ENCODE measurements at places on chromosomes 7 and 10.

GRCh38 chr7:107563081-107563774 is 492 bp downstream of the COG5 start:
- peak overlapping the region; percentile 48 for H3K4me3 ChIP-seq
- no peaks in the 10 kb centered on the region for H3K27me3 ChIP-seq
- DNase-seq = no peak
- H3K27ac ChIP-seq = peak overlapping the region; percentile 92
- H3K4me1 ChIP-seq = peaks cover 55% of the 10 kb centered on the region
- peaks cover 10% of the 10 kb centered on the region for H3K36me3 ChIP-seq

- no peaks in the 10 kb centered on the region for H3K27me3 ChIP-seq
- no peak for DNase-seq
- peaks cover 77% of the 10 kb centered on the region for H3K4me1 ChIP-seq
- H3K4me3 ChIP-seq = no peak overlapping the region
- H3K27ac ChIP-seq = peak overlapping the region; percentile 92
- no peaks in the 10 kb centered on the region for H3K36me3 ChIP-seq
Measured at GRCh38 chr7:50270531-50271018, 33.9 kb upstream of the IKZF1 start.

GRCh38 chr10:30434273-30435072 is 489 bp downstream of the MAP3K8 start:
- H3K27me3 ChIP-seq = peaks cover 28% of the 10 kb centered on the region
- DNase-seq = peak; percentile 66
- no peaks in the 10 kb centered on the region for H3K36me3 ChIP-seq
- H3K4me1 ChIP-seq = peaks cover 57% of the 10 kb centered on the region
- H3K27ac ChIP-seq = peak overlapping the region; percentile 37
- peak overlapping the region; percentile 32 for H3K4me3 ChIP-seq

GRCh38 chr10:122375679-122376160 is 1.2 kb downstream of the PLEKHA1 start:
- peak overlapping the region; percentile 81 for H3K27ac ChIP-seq
- DNase-seq = no peak
- H3K36me3 ChIP-seq = no peaks in the 10 kb centered on the region
- peaks cover 51% of the 10 kb centered on the region for H3K4me1 ChIP-seq

GRCh38 chr10:121751191-121751760 is 153.0 kb upstream of the FGFR2 start:
- no peak overlapping the region for H3K27ac ChIP-seq
- no peaks in the 10 kb centered on the region for H3K4me1 ChIP-seq
- H3K4me3 ChIP-seq = no peak overlapping the region
- H3K36me3 ChIP-seq = peaks cover 6% of the 10 kb centered on the region

GRCh38 chr7:38545977-38546376 is 85.2 kb downstream of the AMPH start:
- no peak overlapping the region for H3K4me3 ChIP-seq
- no peaks in the 10 kb centered on the region for H3K36me3 ChIP-seq
- H3K4me1 ChIP-seq = no peaks in the 10 kb centered on the region

DNA sequence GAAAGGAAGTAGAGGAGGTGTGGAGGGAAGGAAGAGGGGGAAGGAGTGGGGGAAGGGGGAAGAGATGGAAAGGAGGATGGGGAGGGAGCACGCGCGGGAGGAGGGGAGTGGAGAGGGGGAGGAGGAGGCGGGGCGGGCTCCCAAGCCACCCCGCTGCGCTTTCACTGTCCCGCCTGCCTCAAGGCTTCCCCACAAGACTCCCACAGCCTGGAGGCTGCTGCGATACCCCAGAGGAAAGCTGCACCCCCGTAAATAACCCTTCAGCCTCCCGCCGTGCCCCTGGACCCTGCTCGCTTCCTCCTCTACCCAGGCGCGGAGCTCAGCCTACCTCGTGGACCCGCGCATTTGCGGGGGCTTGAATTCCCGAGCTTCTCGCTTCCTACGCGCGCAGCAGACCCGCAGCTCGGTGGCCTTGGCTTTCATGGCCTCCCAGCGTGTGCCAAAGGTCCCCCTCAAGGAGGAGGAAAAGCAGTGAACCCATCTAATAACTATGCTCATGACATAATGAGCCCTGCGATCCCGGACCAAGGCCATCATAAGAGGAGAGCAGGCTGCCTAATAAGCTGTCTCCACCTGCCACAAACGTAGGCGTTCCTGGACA is at the start of gene C10orf67:
TSS of gene C10orf67 (minus strand) at position 557 of the 601 bp plus-strand sequence. CDS start at position 534, 23 bp downstream.
- no peak for DNase-seq
- no peaks in the 10 kb centered on the region for H3K36me3 ChIP-seq
- H3K4me1 ChIP-seq = peaks cover 13% of the 10 kb centered on the region
- no peaks in the 10 kb centered on the region for H3K27me3 ChIP-seq

GRCh38 chr7:158863611-158864506 is 7.5 kb downstream of the DYNC2I1 start:
- peaks cover 7% of the 10 kb centered on the region for H3K36me3 ChIP-seq
- DNase-seq = peak; percentile 66
- H3K27me3 ChIP-seq = no peaks in the 10 kb centered on the region
- H3K4me3 ChIP-seq = no peak overlapping the region

DNA sequence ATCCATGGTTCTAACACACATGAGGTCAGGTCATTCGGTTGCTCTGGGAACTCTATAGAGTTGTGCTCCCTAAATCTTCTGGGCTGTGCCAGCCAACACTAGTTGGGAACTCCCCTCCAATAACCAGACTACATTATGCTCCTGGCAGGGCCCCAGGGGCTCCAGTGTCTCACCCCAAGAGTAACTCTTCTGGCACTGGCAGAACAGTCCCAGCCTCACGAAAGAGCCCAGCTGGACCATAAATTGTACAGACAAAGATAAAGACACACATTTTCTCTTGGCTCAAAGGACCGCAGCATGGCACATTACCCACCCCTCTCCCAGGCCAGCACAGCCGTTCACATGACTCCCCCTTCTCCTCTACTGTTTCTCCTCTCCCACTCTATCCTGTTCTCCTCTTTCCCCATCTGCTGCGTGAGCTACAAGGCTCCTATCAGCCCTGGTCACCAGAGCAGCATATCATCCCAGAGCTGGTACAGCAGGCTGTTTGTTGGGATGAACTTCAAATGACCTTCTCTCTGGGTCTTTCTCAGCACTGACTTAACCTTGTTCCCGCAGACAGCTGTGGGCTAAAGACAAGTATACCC is 230.6 kb downstream of the PLXNA4 start:
- no peak overlapping the region for H3K4me3 ChIP-seq
- H3K27ac ChIP-seq = no peak overlapping the region
- no peaks in the 10 kb centered on the region for H3K4me1 ChIP-seq
- no peaks in the 10 kb centered on the region for H3K36me3 ChIP-seq

- H3K4me1 ChIP-seq = peaks cover 3% of the 10 kb centered on the region
- H3K36me3 ChIP-seq = no peaks in the 10 kb centered on the region
- DNase-seq = no peak
- peaks cover 9% of the 10 kb centered on the region for H3K27me3 ChIP-seq
Measured at GRCh38 chr10:46524472-46525176, 31.8 kb downstream of the GPRIN2 start.

DNA sequence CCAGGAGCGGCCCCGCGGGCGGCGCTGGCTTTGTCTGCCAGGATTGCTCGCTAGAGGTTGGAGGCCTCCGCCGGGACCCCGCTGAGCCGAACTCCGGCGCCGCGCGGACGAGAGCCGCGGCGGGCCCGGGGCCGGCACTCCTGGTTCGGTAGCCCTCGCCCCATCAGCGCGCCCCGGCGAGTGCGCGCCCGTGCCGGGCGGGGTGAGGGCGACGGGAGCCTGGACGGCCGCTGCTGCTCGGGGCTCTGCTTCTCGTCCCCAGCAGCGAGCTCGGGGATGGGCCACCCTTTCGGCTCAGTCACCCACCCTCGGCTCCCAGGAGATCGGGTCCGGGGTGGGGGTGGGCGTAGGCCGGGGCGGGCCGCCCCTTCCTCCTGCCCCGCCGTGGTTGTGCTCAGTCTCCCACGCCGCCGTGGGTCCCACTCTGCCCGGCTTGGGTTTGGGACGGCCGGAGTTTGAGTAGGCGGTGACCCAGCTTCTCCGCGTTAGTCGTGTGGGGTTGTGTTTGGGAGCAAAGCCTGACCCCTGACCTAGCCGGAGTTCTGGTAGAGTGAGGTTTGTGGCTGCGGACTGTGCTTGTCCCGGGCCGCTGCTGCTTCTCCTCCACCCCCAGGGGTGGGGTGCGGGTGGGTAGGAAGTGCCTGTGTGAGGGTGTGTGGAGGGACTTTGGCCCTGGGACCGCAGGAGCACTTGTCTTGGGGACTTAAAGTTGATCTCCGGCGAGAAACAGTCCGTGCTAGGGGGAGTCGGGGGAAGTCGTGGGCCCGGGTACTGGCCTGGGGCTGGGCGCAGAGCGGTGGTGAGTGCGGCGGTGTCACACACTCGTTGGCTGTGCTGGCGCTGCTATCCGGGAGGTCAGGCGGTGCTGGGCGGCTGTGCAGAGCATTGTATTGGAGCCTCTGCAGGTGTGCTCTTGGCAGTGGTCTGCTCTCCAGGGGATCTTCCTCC is 677 bp downstream of the TSPAN14 start:
- H3K27ac ChIP-seq = peak overlapping the region; percentile 41
- peak; percentile 41 for DNase-seq
- H3K27me3 ChIP-seq = peaks cover 3% of the 10 kb centered on the region

GRCh38 chr10:61286686-61287085 is 166.5 kb downstream of the TMEM26 start:
- no peaks in the 10 kb centered on the region for H3K27me3 ChIP-seq
- peak; percentile 61 for DNase-seq
- peaks cover 53% of the 10 kb centered on the region for H3K4me1 ChIP-seq
- no peak overlapping the region for H3K4me3 ChIP-seq

GRCh38 chr10:110209926-110210673 is 2.7 kb downstream of the MXI1 start:
- peak overlapping the region; percentile 76 for H3K4me3 ChIP-seq
- H3K27me3 ChIP-seq = peaks cover 85% of the 10 kb centered on the region
- no peaks in the 10 kb centered on the region for H3K36me3 ChIP-seq

GRCh38 chr10:123600177-123600576 is 66.0 kb upstream of the GPR26 start:
- no peaks in the 10 kb centered on the region for H3K27me3 ChIP-seq
- no peaks in the 10 kb centered on the region for H3K36me3 ChIP-seq
- no peak for DNase-seq

DNA sequence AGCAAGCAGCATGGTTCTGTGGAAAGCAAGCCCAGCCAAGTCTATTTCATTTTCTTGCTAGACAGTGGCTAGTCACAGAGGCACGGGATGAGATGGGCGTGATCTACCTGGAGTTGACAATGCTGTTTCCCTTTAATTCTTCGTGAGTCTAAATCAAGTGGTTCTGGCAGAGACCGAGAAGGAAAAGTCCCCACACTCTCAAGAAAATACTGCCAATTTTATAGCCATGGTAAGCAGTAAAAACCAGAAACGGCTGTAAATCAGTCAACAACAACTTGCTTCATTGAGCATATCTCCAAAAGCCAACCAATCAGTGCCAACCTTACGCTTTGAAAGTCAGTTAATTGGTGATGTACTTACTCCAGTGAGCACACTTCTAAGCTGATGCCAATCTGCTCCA is 223.4 kb downstream of the SEC23IP start:
- H3K27ac ChIP-seq = no peak overlapping the region
- no peak overlapping the region for H3K4me3 ChIP-seq
- H3K27me3 ChIP-seq = peaks cover 4% of the 10 kb centered on the region
- H3K36me3 ChIP-seq = no peaks in the 10 kb centered on the region

DNA sequence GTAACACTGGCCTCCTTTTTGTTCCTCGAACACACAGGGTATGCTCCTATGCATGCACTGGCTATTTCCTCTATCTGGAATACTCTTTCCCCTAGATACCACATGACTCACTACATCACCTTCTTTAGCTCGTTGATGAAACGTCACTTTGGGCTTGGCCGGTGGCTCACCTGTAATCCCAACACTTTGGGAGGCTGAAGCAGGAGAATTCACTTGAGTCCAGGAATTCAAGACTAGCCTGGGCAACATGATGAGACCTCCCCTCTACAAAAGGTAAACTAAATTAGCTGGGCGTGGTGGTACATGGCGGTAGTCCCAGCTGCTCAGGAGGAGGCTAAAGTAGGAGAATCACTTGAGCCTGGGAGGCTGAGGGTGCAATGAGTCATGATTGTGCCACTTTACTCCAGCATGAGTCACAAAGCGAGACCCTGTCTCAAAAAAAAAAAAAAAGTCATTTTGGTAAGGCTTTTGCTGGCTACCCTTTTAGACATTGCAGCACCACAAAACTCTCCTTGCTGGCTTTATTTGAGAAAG is 14.5 kb downstream of the ANKIB1 start:
- peaks cover 5% of the 10 kb centered on the region for H3K36me3 ChIP-seq
- DNase-seq = no peak
- H3K4me3 ChIP-seq = no peak overlapping the region
- H3K27me3 ChIP-seq = no peaks in the 10 kb centered on the region
- no peaks in the 10 kb centered on the region for H3K4me1 ChIP-seq

DNA sequence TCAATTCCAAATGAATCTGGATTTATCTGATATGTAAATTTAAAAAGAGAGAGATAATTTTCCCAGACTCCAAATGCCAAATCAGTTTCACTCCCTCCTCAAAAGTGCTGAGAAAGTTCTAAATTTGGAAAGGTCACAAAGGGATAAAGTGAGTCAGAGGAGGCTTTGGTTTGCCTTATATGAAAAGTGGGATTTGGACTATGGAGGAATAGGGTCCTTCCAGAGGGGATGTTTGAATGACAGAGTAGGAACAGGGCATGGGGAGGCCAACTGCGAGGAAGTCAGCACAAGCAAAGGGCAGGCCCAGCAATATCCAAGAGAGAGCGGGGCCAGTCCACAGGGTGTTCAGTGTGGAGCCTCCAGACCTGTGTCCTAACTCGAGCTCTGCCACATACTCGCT is 9.8 kb upstream of the FAS start:
- no peaks in the 10 kb centered on the region for H3K36me3 ChIP-seq
- no peak for DNase-seq
- H3K4me1 ChIP-seq = peaks cover under 1% of the 10 kb centered on the region
- H3K27ac ChIP-seq = no peak overlapping the region
- H3K27me3 ChIP-seq = no peaks in the 10 kb centered on the region

DNA sequence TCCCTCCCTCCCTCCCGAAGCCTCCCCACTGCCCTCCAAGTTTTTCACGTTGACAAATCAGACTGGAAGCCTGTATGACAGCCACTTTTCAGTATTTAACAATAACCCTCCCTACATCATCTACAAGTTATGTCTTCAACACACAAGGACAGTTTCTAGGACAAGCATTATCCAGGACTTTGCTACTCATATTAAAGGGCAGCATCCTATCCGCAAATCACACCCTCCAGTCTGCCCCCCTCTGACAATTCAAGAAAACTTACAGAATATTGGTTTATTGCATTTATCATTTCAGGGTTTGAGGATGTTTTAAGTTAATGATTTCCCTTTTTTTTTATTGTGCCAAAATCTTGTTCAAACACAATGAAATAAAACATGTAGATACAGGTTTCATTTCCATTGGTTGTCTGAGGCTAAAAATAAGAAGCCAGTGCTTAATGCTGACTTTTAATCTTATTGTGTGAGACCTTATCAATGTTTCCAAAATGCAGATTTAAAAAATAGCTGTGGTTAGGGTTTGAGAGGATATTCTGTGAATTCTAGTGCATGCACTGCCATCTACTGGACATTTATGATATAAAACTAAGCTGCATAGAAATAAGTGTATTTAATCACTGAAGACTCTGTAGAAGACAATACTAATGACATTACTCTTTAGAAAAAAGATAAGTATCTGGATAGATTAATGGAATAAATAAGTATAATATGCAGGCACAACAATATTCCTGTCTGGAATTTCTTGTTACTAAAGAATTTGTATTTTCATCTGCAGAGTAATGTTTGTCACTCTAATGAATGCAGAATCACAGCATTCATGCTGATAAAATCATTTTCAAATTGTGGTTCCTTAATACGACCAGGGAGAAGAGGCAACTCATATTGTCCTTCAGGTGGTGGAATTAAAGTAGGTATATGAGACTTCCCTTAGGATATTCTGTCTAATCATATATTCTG is 64.1 kb downstream of the CAV1 start:
- H3K27ac ChIP-seq = no peak overlapping the region
- H3K4me3 ChIP-seq = no peak overlapping the region
- peaks cover 15% of the 10 kb centered on the region for H3K4me1 ChIP-seq
- peaks cover 16% of the 10 kb centered on the region for H3K27me3 ChIP-seq
- no peaks in the 10 kb centered on the region for H3K36me3 ChIP-seq
